Esophagus squamous epithelium (tissue), 5 donors: ENCODE measurements at places on chromosomes 5 and 9.

GRCh38 chr9:32468740-32469139, 57.3 kb downstream of the RIGI start:
- no peak overlapping the region for H3K27ac ChIP-seq
- DNase-seq = no peak
- no peaks in the 10 kb centered on the region for H3K4me1 ChIP-seq
- H3K4me3 ChIP-seq = no peak overlapping the region
- H3K27me3 ChIP-seq = no peaks in the 10 kb centered on the region
- H3K36me3 ChIP-seq = no peaks in the 10 kb centered on the region

DNA sequence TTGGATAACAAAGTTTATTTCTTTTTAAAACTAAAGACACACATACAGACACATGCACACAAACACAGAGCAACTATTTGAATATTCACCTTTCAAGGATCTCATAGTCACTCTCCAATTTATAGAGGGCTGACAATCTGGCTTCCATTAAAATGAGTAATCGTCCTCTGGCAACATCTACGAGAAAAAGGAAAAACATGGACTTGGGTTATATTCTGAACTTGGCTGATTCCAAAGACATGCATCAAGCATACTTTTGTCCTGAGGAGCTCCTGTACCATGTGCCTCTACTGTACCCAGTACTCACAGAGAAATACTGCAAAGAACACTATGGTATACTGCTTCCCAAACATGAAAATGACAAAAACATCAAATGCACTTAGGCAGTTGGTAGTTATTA, 15.4 kb downstream of the IARS1 start:
- H3K27ac ChIP-seq = no peak overlapping the region
- no peak for DNase-seq
- H3K27me3 ChIP-seq = no peaks in the 10 kb centered on the region
- H3K4me3 ChIP-seq = no peak overlapping the region
- no peaks in the 10 kb centered on the region for H3K4me1 ChIP-seq

GRCh38 chr9:13131416-13131815, 148.1 kb downstream of the MPDZ start:
- no peaks in the 10 kb centered on the region for H3K36me3 ChIP-seq
- no peaks in the 10 kb centered on the region for H3K4me1 ChIP-seq
- no peak overlapping the region for H3K4me3 ChIP-seq
- H3K27me3 ChIP-seq = no peaks in the 10 kb centered on the region
- H3K27ac ChIP-seq = no peak overlapping the region
- no peak for DNase-seq

DNA sequence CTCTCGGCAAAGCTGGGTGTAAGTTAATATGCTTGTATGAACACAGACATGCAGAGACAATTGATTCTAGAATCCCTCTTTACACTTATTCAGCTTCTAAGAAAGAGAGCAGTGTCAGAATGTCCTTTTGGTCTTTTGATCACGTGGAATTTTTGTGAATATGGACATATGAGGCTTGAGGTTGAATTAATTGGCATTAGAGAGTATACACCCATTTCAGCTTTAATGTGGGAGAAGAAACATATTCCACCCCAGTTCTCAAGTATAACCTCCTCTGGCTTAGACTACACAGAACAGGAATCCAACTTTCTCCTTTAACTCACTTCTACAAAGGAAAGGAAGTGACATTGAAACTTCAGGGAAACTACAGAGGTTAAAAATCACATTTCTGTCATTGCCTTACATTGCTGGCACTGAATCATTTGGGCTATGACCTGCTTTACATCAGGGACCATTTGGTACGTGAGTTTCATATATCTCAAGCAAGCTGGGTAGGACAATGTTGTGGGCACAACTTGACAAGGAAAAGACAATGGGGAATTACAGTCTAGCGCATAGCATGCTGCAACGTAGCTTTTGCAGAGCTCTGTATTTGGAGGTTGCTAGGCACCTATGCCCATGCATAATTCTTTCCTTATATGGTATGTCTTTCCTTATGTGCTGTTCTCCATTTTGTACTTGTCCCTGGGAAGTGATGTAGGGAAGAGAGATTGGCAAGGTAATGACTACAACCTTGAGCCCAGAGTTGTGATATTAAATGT, 19.5 kb downstream of the DAB2 start:
- H3K4me3 ChIP-seq = no peak overlapping the region
- H3K36me3 ChIP-seq = no peaks in the 10 kb centered on the region
- DNase-seq = no peak
- H3K27ac ChIP-seq = no peak overlapping the region
- no peaks in the 10 kb centered on the region for H3K27me3 ChIP-seq

DNA sequence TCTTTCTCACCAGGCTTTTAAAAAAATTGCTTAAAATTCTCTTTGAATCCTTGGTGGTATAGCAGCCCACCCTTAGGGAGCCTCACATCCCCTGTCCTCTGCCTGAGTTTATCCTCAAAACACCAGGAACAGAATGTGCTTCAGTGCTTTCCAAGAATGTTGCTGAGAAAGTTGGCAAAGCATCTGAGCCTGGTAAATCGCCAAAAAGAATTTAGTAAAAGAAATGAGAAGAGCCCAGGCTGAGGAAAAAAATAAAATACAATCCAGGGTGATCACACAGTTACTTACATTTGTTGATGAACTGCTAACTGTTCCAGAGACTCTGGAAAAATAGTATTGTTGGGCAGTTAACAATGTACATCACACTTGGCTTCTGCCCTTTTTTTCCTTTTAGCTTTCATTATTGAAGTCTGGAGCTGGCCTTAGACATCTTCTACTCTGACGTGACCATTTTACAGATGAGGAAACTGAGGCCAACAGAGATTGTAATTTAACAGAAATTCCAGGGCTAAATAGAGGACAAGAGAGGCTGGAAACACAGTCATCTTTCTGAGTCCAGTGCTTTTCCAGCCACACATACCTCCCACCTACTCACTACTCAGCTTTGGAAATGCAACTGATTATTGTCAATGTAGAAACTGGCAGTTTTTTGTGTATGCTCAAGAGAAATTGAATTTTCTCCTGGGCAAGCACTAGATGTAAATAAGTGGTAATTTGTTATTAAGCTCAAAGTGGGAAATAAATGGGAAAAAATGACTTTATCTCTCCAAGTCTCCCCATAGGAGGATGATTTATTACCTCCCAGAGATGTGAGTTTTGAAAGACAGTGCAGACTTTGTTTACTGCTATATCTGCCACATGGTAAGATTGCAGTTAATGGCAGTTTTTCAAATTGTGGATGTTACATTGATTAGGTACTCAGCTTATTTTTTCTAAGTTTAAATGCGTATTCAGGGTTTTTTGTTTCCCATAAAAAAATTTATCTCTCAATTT, 86.7 kb upstream of the ALDH1A1 start:
- no peak overlapping the region for H3K4me3 ChIP-seq
- no peak for DNase-seq
- peak overlapping the region; percentile 21 for H3K27ac ChIP-seq
- H3K36me3 ChIP-seq = no peaks in the 10 kb centered on the region
- H3K27me3 ChIP-seq = no peaks in the 10 kb centered on the region
- peaks cover 30% of the 10 kb centered on the region for H3K4me1 ChIP-seq

DNA sequence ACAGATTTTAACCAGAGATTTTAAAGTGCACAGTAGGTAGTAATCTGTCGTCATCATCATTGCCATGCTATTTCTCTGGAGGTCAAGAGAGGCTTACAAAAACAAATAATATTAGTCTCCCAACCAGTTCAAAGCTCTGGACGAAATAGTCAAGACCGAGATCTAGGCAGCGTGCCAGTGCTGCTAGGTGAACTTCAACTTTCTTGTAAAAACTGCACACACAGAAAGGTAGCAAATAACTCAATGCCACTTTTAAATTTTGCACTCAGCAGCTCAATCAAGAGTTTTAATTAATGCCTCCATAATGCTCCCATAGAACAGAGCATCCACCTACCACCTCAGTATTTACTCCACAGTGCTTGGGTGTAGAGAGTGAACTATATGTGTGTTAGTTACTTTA, 656.8 kb downstream of the IRX1 start:
- H3K4me1 ChIP-seq = no peaks in the 10 kb centered on the region
- no peaks in the 10 kb centered on the region for H3K27me3 ChIP-seq
- no peak overlapping the region for H3K27ac ChIP-seq

DNA sequence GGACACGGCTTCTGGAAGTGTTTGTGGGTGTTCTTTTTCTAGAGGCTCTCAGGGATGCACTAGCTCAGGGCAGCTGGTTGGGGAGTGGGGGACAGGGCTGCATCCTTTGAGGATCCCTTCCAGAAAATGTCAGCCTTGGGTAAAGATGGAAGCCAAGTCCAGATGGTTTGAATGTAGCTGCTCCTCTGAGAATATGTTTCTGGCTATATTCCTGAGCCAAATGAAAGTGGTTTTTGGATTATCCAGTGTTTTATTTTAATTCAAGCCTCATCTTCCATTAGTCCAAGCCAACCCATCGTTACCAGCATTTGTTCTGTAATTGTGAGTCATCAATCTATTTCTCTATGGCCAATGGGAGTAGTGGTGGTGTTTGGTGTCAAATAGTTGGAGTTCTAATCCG, 70.4 kb downstream of the SPRY4 start:
- no peaks in the 10 kb centered on the region for H3K27me3 ChIP-seq
- H3K27ac ChIP-seq = no peak overlapping the region
- no peak overlapping the region for H3K4me3 ChIP-seq
- no peak for DNase-seq
- H3K4me1 ChIP-seq = no peaks in the 10 kb centered on the region

DNA sequence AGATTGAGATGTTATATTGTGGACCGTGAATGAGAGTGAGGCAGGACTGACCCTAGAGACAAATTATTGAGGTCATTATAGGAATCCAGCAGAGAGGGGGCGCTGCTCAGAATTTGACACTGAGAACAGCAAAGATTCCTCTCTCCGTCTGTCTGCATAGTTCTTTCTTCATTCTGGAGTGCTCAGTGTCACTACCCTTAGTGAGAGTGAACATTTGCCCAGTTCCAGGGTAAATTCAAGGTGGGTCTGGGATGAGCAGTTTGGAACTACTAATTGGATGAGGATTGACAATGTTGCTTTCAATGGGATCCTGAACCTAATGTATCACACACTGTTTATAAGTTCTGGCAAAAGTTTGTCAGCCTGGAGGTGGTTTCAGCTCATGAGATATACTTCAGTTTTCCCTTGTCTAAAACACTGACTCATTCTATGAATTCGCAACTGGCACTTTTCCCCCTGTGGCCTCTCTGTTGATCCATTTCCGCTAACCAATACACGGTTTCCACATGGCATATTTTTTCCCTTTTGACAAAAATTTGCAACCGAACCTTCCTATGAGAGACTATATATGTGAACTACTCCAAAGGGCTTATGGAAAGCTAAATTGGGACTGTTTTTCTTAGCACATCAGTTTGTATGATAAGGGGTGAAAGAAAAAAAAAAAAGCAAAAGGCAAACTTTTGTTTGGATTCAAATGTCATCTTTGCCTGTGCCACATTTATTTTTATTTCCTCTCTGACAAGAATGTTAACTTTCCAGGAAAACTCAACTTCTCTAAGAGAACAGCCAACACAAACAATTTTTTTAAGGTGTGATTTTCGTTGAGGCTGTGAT, 1240.7 kb upstream of the WWC1 start:
- H3K4me3 ChIP-seq = no peak overlapping the region
- H3K4me1 ChIP-seq = no peaks in the 10 kb centered on the region
- H3K36me3 ChIP-seq = no peaks in the 10 kb centered on the region
- no peak overlapping the region for H3K27ac ChIP-seq

- no peaks in the 10 kb centered on the region for H3K4me1 ChIP-seq
- no peaks in the 10 kb centered on the region for H3K36me3 ChIP-seq
- no peak for DNase-seq
Observed at GRCh38 chr9:75552941-75553340, 337.5 kb upstream of the PCSK5 start.

DNA sequence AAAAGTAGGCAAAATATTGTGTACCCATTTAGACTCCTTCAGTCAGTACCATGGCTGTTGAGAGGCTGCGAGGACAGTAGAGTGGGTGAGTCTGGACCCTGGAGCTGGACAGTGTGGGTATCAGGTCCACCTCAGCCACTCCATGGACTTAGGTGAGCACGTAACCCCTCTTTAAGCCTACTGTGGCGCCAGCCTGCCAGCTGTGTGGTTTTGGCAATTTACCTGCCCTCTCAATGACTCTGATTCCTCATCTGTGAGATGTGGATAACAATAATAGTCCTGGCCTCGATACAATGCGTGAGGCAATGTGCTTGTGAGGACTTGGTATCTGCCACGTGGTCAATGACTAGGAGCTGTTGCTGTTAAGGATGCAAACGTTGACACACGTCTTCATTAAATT, 17.9 kb downstream of the SLC1A3 start:
- H3K27me3 ChIP-seq = no peaks in the 10 kb centered on the region
- no peak overlapping the region for H3K27ac ChIP-seq
- no peak for DNase-seq
- H3K4me3 ChIP-seq = no peak overlapping the region
- no peaks in the 10 kb centered on the region for H3K4me1 ChIP-seq

GRCh38 chr9:134182554-134183085, 18.3 kb upstream of the RNU6ATAC start:
- DNase-seq = no peak
- no peak overlapping the region for H3K27ac ChIP-seq
- no peak overlapping the region for H3K4me3 ChIP-seq
- H3K27me3 ChIP-seq = no peaks in the 10 kb centered on the region
- no peaks in the 10 kb centered on the region for H3K36me3 ChIP-seq
